ENCODE measurements at places on chromosomes 5 and 9.

DNA sequence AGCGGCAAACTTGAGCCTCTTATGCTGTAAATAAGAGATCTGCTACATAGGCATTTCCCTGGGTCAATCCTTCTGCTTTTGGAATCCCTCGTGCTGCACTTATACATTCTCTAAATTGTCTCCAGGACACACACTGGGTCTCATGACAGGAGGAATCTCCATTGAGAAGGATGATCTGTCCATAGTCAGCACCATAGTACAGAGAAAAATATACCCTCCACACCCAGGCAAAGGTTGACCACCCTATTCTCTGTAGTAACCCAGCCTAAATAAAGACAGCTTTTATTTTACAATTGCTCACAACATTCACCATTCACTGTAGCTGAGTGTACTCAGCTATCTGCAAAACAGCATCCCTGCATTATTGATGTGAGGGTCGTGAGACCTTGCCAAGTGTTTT is 111.2 kb downstream of the SV2C start:
- DNase-seq = no peak

GRCh38 chr5:27592231-27592630 is 553.8 kb upstream of the CDH9 start:
- no peak for DNase-seq

GRCh38 chr5:163938595-163938994 is 433.2 kb downstream of the MAT2B start:
- DNase-seq = no peak

DNA sequence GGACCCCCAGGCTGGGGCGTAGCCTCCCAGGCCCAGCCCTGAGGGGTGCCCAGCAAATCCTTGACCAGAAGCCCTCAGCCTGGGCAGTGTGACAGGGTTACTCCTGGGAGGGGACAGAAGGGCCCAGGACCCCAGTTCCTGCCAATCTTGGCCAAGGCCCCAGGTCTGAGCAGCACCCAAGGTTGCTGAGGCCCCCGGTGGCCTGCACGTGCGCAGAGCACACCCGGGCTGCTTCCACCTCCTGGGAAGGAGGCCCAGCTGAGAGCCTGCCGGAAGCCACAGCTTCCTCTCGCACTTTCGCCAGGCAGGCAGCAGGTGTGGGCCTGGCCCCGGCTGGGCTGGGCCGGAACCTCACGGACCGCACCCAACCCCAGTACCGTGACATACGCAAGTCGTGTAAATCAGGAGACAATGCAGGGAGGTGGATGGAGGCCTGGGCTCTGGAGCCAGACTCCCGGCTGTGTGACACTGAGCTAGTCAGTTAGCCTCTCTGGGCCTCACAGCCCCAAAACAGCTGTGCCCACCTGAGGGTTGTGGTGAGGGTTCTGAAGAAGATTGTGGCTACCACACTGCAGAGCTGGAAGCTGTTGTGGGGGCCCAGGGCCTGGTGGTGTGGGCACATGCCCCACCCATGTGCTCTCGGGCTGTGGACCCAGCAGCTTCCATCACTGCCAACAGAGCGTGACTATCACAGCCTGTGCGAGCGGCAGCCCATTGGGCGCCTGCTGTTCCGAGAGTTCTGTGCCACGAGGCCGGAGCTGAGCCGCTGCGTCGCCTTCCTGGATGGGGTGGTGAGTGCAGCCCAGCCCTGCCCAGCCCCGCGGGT is 5.1 kb downstream of the GRK6 start:
- no peak for DNase-seq

GRCh38 chr9:121915304-121915625 is 177.8 kb downstream of the TTLL11 start:
- no peak for DNase-seq

- no peak for DNase-seq
These were observed 270.2 kb downstream of the ELAVL2 start for GRCh38 chr9:23555851-23556250.

DNA sequence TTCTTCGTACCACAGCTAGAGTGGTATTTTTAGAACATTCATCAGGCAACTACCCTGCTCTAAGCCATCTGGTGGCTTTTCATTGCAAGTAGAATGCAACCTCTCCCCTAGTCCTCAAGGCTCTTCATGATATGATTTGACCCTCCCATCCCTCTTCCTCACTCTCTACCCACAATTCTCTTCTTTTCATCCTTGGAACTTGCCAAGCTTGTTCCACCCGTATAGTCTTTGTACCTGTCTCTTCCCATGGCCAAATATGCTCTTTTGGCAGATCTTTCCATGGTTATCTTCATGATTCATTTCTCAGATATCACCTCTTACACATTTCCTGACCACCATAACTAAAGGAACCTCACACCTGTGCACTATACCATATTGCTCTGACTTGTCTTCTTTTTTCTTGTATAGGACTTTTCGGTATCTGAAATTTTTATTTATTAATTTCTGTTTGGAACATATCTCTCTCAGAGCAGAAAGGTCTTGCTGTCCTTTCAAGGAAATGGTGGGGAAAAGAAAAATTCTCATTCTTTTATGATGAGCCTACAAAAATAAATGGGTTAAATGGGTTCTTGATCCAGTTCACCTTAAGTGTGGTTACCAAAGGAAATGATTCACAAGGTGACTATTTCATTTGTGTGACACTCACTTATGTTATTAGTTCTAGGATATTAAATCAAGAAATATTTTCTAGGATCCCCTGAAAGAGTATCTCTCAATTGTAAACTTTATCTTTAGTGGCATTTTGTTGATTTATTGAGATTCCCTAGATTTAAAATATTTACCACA is 3.7 kb upstream of the CD274 start:
- no peak for DNase-seq

Data from stimulated activated CD4-positive, alpha-beta T cell treated with anti-CD3 and anti-CD28 coated beads, TNF-alpha, amount 100 ng/mL, for 24 hours (primary cell).